ENCODE measurements at places on chromosomes 6 and 20. TPM values are rescaled to one million over a fixed set of nuclear protein-coding genes. Genes with fewer than 3 reads are reported as not detected.

DNA sequence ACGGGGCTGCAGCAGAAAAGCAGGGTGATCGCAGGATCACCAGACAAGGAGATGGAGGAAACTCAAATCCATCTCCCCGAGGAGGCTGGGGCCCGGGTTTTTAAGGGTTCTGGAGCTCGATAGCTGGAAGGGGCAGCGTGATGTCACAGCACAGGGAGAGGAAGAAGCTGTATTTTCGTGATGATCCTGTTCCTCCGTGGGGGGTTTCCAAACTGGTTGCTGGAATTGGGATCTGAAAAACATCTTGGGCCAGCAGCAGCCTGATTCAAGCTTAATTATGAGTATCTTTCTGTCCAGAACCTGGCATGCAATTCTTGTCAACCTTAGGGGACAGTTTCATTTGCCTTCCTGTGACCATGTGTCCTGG lies 4.1 kb downstream of the CST7 start:
- no peaks in the 10 kb centered on the region for H3K4me1 ChIP-seq
- H3K27ac ChIP-seq = no peak overlapping the region
- H3K4me3 ChIP-seq = no peak overlapping the region
- H3K27me3 ChIP-seq = peaks cover 10% of the 10 kb centered on the region
- no peak for DNase-seq

DNA sequence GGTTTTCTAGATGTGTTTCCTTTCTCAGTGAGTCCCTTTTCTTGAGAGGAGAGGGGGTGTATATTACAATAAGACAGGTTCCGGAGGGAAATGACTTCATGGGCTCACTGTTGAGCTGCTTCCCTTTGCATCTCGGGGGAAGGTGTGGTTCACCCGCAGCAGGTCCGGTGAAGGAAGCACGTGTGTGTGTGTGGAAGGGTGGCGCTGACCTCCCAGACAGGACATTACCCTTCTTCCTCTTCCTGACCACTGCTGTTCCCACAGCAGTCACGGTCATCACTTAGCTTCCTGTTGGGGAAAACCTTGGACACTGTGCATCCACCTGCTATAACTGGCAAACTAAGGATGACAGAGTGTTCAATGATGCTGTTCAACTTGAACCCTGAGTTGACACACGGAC lies 83.6 kb downstream of the PLEKHG1 start:
- no peak overlapping the region for H3K4me3 ChIP-seq
- DNase-seq = no peak
- no peak overlapping the region for H3K27ac ChIP-seq
- H3K36me3 ChIP-seq = no peaks in the 10 kb centered on the region
- no peaks in the 10 kb centered on the region for H3K27me3 ChIP-seq

DNA sequence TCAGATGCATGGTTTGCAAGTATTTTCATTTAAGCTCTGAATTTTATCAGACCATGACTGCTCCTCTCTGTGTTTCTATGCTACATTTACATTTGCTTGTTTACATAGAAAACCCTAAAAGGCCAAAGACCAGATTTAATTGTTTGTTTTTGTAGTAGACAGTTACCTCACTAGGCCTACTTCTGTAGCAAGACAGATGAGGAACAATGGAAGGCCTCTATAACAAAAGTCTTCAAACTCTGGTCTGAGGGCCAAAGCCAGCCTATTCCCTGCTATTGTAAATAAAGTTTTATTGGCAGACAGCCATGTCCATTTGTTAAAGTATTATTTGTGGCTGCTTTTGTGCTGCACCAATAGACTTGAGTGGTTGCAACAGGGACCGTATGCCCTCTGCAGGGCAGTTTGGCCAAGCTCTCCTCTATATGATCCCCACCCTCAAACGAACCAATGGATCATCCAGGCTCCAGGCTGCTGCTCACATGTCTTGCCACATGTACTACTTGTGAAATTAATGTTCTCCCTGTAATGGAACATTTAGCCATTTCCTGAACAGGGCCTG lies 182.0 kb downstream of the DOK5 start:
- no peak for DNase-seq
- no peaks in the 10 kb centered on the region for H3K36me3 ChIP-seq
- H3K27ac ChIP-seq = no peak overlapping the region

DLL1 gene
- 8.4 TPM for total RNA-seq

Data from sigmoid colon (tissue), 7 donors.